Right atrium auricular region (tissue), 2 donors: ENCODE measurements at places on chromosomes 4 and X. TPM values are rescaled to one million over a fixed set of nuclear protein-coding genes. Genes with fewer than 3 reads are reported as not detected.

The SLC35A2 gene
- 16.8 TPM for total RNA-seq

The NAT8L gene
- total RNA-seq = 3.0 TPM

The BANK1 gene
- total RNA-seq = 1.4 TPM

The GAGE2A gene
- not detected for total RNA-seq

The HTN1 gene
- not detected for total RNA-seq

The SERTM2 gene
- total RNA-seq = not detected

The BMP3 gene
- total RNA-seq = 0.52 TPM

The CLCN5 gene
- 1.9 TPM for total RNA-seq

The GC gene
- total RNA-seq = not detected

The RNF113A gene
- 9.8 TPM for total RNA-seq

The STARD8 gene
- total RNA-seq = 14.6 TPM

The EXOC1L gene
- total RNA-seq = not detected

The RAB33A gene
- total RNA-seq = 8.3 TPM

The NLGN3 gene
- 0.98 TPM for total RNA-seq

The RGS12 gene
- 9.9 TPM for total RNA-seq

The F9 gene
- not detected for total RNA-seq

The NDNF gene
- total RNA-seq = 0.51 TPM

The XPNPEP2 gene
- total RNA-seq = 2.0 TPM
